Activated T-helper 2 cell treated with anti-CD3 and anti-CD28 coated beads, Interferon-gamma antibody, Interleukin-2, Interleukin-4, amounts not matched to agents 10 μg/mL and 5 μg/mL and 100 μg/mL, durations not matched to agents 14 hours and 24 hours and 36 hours (primary cell): ENCODE measurements at places on chromosomes 2 and 18. TPM values are rescaled to one million over a fixed set of nuclear protein-coding genes. Genes with fewer than 3 reads are reported as not detected.
A peak's percentile ranks its signal among the peaks of the same experiment; 100 is the strongest.

Gene LYPD6
- total RNA-seq = not detected in 2 replicates

Gene ZSWIM2
- total RNA-seq = not detected in 2 replicates

Gene TCF23
- not detected in 2 replicates for total RNA-seq

DNA sequence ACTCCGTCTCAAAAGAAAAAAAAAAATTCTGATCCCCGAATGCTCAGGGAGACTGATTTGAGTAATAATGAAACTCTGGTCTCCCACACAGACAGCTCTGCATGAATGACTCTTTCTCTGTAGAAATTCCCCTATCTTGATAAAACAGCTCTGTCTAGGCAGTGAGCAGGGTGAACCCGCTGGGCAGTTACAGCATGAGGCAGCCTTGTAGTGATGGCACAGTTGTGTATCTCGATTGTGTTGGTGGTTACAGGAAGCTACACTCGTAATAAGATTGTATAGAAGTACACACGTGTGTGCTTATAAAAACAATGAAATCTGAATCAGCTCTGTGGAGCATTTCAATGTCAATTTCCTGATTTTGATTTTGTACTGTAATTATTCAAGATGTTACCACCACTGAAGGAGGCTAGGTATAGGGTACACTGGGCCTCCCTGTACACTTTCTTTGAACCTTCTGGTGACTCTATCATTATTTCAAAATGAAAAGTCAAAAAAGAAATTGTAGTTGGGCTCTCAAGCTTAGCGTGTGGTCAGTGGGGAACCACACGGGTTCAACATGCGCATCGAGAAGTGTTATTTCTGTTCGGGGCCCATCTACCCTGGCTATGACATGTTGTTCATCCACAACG lies 34.9 kb upstream of the ATP8B1 start:
- H3K4me1 ChIP-seq = peaks cover 28% of the 10 kb centered on the region
- peak; percentile 17 for DNase-seq
- peaks cover 32% of the 10 kb centered on the region for H3K27me3 ChIP-seq
- no peak overlapping the region for H3K4me3 ChIP-seq

Gene MAPRE2
- 42.7 and 44.6 TPM in 2 replicates for total RNA-seq

Gene LAPTM4A
- total RNA-seq = 26.9 and 27.3 TPM in 2 replicates

GRCh38 chr2:120771111-120771780 lies 35.6 kb downstream of the GLI2 start:
- H3K36me3 ChIP-seq = no peaks in the 10 kb centered on the region
- no peak overlapping the region for H3K27ac ChIP-seq
- no peak for DNase-seq
- no peak overlapping the region for H3K4me3 ChIP-seq

Gene ALPI
- total RNA-seq = not detected in 2 replicates

Gene NCKAP5
- total RNA-seq = not detected in 2 replicates

DNA sequence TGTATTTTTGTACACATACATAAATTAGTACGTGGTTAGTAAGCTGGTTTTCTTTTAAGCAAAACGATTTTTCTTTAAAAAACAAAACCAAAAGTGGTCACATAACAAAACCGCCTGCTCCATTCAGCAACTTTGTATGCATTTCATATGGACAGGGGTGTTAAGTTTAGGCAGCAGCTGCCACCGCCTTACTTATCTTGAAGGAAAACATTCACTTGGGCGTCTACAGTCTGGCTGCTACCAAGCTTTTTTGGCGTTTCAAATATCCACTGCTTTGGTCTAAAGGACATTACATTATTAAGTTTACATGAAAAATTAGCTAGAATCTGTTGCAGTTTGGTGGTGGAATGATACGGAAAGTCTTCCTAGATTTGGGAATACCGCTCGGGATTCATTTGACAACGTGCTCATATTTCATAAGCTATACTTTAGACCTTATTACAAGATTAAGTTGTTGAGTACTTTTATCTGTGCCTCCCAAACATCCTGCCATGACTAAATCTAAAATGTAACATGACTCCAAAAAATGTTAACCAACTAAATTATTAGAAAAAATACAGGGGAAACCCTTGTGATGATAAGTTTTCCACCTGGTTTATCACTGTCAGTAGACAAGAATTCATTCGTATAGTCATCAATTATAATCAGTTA lies 214.8 kb downstream of the NEDD4L start:
- H3K4me3 ChIP-seq = no peak overlapping the region
- H3K27ac ChIP-seq = no peak overlapping the region
- peaks cover 5% of the 10 kb centered on the region for H3K27me3 ChIP-seq

- H3K36me3 ChIP-seq = no peaks in the 10 kb centered on the region
- no peak overlapping the region for H3K27ac ChIP-seq
- H3K4me1 ChIP-seq = no peaks in the 10 kb centered on the region
- DNase-seq = no peak
Observed at GRCh38 chr18:22694954-22695353, 238.2 kb upstream of the RBBP8 start.

DNA sequence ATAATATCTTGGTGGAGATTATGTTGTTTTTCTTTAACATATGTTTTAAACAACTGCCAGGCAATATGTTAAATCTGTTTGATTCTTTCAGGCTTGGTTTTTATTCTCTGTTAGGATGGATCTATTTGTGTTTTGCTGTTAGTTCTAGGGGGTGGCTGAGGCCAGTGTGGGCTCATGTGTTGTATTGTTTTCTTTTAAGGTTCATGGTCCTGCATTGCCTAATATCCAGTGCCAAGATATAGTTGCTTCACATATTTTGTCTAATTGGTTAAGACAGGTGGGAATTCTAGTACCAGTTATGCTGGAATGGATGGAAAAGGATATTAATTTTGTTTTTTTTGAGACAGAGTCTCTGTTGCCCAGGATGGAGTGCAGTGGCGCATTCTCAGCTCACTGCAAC lies 7.6 kb downstream of the METAP1D start:
- no peak overlapping the region for H3K4me3 ChIP-seq
- H3K4me1 ChIP-seq = peaks cover 19% of the 10 kb centered on the region
- H3K27me3 ChIP-seq = no peaks in the 10 kb centered on the region

Gene WDR7
- total RNA-seq = 25.4 and 27.1 TPM in 2 replicates
